ENCODE measurements at places on chromosomes 4 and X.

DNA sequence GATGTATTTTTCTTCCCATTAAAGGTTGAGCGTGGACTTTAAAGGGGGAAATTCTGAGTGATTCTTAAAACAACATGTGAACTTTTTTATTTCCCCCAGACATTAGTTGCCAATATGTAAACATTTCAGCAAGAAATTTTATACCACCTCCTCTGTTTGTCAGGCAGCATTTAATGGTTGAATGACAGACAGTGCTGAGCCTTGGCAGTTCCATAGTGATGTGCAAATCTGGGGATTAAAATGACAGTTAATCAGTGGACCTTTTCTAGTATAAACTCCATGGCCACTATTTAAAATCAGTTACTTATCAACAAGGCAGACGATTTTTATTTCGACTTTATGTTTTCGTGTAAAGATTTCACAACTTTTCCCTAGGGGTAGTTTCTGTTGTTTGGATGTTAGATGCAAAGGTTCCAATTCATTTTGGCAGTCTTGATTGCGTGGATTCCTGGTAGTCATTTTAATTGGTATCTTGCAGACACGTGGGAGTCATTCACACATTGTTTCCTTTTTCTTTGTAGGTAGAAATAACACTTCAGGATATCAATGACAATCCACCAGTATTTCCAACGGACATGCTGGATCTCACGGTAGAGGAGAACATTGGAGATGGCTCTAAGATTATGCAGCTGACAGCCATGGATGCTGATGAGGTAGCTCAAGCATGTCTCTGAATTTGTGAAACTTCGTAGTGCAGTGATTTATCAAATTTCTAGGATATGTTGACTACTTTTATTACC, 83.7 kb downstream of the FAT4 start:
- DNase-seq = no peak

- no peak for DNase-seq
These were observed 10.8 kb upstream of the RENBP start for GRCh38 chrX:153955228-153955732.

- DNase-seq = no peak
These were observed 11.5 kb downstream of the LIAS start for GRCh38 chr4:39470402-39470801.

- no peak for DNase-seq
These were observed 12.9 kb downstream of the TMEM154 start for GRCh38 chr4:152666946-152667345.

DNA sequence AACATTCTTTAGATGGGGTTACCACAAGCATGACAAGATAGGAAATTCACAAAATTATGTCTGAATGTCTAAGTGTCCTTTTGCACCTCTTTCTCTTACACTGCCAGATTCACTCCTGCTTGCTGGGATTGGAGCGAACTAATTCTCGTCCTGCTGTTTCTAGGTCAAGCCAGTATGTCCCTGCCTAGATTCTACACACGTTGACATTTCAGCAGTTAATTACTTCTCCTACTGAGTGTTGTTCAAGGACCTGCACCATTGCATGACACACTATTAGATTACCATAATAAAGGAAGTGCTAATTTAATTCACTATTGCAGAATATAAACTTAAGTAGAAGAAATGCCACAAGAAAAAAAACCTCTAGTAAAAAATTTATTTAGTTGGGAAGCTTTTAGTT, 1911.7 kb downstream of the PCDH7 start:
- DNase-seq = no peak

GRCh38 chrX:15594371-15594770, 6.4 kb downstream of the ACE2 start:
- DNase-seq = no peak
